Hepatocyte (in vitro differentiated cells): ENCODE measurements at places on chromosomes 2 and 18. TPM values are rescaled to one million over a fixed set of nuclear protein-coding genes. Genes with fewer than 3 reads are reported as not detected.

- no peak for DNase-seq
Measured at GRCh38 chr2:197165020-197165419, 145.6 kb downstream of the ANKRD44 start.

- DNase-seq: no peak
Measured at GRCh38 chr2:85221067-85221691, 88.0 kb downstream of the TCF7L1 start.

- no peak for DNase-seq
Measured at GRCh38 chr2:240346015-240346752, 89.3 kb upstream of the GPC1 start.

- DNase-seq: peak; percentile 61
Measured at GRCh38 chr2:135709992-135710391, 31.7 kb upstream of the UBXN4 start.

DNA sequence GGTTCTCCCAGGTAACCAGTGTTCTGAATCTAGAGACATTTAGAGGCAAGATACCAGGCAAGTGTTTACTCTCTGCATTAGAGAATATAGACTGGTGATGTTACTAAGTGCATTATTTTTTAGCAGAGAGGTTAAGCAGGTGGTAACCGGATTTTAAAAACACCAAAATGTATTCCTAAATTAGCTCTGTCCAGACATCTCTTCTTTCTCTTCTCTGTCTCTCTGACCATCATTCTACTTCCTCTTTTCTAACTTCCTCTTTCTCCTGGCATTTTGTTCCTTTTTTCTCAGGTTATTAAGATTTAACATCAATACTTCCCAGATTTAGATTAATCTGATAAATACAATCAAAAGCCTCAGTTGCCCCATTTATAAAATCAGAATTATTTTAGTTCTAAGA lies 31.7 kb upstream of the DYNC1I2 start:
- DNase-seq: no peak

DNA sequence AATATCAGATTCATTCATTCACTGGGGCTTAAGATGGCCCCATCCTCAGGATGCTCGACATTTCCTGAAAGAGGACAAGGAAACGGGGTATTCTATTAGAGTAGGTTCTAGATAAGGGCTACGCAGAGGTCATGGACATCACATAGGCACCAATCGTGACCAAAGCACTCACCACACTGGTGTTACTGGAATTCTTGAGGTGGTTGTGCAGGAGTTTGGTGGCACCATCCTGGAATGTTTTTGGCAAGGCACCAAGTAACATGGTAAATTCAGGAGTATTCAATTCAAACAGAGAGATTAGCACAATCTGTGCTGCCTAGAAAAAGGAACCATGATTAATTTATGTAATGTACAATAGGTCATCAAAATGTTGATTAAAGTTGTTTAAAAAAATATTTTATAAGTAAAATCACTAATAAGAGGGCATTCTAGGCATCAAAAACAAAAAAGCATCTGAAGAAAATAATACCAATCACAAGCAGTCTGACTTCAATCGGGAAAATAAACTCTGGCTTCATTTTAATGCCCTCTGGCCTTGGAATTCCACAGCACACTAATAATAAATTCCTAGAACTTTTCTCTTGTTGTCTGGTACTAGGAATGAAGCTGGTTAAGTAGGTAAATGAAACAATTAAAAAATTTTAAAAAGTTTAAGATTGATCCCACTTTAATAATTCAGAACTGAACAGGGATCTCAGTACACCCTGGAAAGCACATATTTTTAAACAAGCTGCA lies 102.8 kb upstream of the TFCP2L1 start:
- DNase-seq: no peak

DNA sequence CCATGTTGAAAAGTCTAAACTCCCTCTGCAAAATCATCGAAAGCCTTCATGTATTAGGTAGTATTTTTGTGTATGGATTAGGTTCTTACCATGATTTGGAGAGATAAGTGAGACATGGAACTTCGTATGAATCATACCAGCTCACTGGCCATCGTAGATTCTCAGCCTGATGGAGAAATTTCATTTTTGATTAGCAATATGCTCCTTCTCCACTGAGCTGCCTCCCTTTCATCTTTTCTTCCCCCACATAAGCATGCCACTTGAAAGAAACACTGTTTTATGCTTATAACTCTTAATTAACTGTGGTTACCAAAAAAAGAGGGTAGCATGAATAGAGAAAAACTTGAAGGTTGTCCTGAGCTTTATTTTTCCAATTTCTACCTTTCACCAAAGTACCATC lies 111.9 kb downstream of the NCK2 start:
- no peak for DNase-seq

GRCh38 chr2:3116371-3116770 lies 261.2 kb downstream of the EIPR1 start:
- no peak for DNase-seq

GRCh38 chr18:3323900-3324299 lies 62.0 kb downstream of the MYL12B start:
- no peak for DNase-seq

DNA sequence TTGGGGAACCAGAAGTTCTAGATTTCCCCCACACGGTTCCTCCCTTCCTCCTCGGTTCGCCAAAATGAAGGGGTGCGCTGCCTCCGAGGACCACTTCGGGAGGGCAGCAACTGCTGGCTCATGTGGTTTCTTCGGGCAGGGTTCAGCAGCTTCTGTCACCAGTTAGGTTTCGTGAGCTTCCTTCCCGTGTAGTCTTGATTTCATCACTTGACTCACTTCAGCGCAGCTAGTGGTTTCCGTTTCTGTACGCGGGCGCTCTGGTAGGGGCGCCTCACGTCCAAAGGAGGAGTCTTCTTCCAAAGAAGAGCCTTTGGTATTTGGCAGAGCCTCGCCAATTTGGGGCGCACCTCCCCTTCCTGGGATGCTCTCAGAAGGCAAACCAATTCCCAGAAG lies 485 bp upstream of the GALNT3 start:
- peak; percentile 60 for DNase-seq

GRCh38 chr2:232696609-232697058 lies 497 bp upstream of the GIGYF2 start:
- DNase-seq: no peak

- no peak for DNase-seq
Measured at GRCh38 chr2:176854878-176855277, 357.7 kb upstream of the HNRNPA3 start.

DNA sequence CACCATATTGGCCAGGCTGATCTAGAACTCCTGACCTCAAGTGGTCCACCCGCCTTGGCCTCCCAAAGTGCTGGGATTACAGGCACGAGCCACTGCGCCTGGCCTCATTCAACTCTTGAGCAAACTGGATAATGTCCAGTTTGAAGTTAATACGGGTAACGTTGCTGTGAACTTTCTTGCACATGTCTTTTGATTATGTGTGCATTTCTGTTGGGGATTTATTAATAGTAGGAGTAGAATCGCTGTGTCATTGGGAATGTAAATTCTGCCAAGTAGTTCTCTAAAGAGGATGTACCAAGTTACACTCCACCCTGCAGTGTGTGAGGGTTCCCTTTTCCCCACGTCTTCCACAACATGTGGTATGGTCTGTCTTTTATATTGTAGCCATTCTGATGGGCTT lies 6.2 kb downstream of the IMPA2 start:
- DNase-seq: no peak

DNA sequence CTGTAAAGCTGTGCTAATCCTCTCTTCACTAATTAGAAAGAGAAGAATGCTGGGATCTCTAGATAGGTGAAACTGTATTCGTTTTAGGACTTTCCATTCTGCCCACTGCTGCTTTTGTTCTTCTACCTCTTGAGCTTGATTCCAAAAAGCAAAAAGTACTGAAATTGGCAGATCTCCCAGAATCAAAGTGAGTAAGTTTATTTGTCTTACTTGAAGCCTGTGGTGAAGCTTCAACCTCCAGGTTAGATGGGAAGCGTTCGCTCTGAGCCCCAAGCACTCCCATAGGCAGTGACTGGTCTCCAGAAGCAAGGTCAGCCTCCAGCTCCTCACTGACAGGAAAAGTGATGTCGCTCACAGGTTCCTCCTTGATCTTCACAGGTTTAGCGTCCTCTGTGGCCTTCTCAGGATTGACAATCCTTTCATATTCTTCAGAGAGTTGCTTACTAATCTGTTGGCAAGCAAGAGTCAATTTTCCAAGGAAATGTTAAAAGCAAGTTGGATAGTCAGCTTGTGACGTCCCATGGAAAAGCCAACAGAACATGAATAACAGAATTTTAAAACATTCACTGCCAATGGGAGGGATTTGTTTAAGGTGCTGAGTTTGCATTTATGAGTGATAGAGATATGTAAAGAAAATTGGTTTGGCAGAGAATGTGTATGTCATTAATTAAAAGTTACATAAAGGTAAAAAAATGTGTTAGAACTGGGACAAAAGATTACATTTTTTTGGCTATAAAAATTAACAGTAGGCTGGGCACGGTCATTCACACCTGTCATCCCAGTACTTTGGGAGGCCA lies 8.1 kb downstream of the SUPT7L start:
- DNase-seq: no peak

GRCh38 chr2:9423922-9424272 lies 443 bp downstream of the CPSF3 start:
- DNase-seq: no peak

Gene TMEFF2
- polyA plus RNA-seq: 0.68 and 1.8 TPM in 2 replicates

Gene TACR1
- polyA plus RNA-seq: 0.19 TPM in 1 of 2 replicates, not detected in the other

Gene AP1S3
- polyA plus RNA-seq: 16.5 and 20.5 TPM in 2 replicates

Gene KHK
- polyA plus RNA-seq: 57.7 and 73.1 TPM in 2 replicates

Gene CCDC74B
- polyA plus RNA-seq: 5.0 and 5.3 TPM in 2 replicates

Gene ALK
- polyA plus RNA-seq: 0.06 and 0.16 TPM in 2 replicates

Gene POLR1B
- polyA plus RNA-seq: 7.7 and 9.7 TPM in 2 replicates
